ENCODE measurements at places on chromosomes 4 and X. TPM values are rescaled to one million over a fixed set of nuclear protein-coding genes. Genes with fewer than 3 reads are reported as not detected.

The C1QTNF7 gene
- not detected for total RNA-seq

- H3K36me3 ChIP-seq, result no peaks in the 10 kb centered on the region
- H3K27ac ChIP-seq, result no peak overlapping the region
- H3K27me3 ChIP-seq, result peaks cover 5% of the 10 kb centered on the region
- no peak overlapping the region for H3K4me3 ChIP-seq
- H3K4me1 ChIP-seq, result no peaks in the 10 kb centered on the region
These were observed 266.8 kb downstream of the C4orf33 start for GRCh38 chr4:129362691-129363274.

DNA sequence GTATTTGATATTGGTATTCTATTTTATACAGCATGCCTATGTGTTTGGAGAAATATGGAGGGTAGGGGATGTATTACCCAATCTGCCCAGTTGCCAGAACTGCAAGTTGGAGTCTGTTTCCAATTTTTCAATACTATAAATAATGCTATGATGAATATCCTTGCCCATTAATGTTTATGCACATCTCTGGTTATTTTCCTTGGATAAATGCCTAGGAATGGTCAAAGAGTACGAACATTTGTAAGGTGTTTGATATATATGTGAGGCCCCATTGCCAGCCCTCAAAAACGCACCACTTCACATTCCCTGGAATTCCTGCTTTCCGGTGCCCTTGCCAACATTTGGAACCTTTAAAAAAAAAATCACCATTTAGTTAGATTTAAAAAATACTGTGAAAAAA, 34.3 kb downstream of the CLDN34 start:
- H3K4me1 ChIP-seq, result peaks cover 19% of the 10 kb centered on the region
- H3K4me3 ChIP-seq, result no peak overlapping the region
- no peaks in the 10 kb centered on the region for H3K36me3 ChIP-seq
- H3K27ac ChIP-seq, result no peak overlapping the region

DNA sequence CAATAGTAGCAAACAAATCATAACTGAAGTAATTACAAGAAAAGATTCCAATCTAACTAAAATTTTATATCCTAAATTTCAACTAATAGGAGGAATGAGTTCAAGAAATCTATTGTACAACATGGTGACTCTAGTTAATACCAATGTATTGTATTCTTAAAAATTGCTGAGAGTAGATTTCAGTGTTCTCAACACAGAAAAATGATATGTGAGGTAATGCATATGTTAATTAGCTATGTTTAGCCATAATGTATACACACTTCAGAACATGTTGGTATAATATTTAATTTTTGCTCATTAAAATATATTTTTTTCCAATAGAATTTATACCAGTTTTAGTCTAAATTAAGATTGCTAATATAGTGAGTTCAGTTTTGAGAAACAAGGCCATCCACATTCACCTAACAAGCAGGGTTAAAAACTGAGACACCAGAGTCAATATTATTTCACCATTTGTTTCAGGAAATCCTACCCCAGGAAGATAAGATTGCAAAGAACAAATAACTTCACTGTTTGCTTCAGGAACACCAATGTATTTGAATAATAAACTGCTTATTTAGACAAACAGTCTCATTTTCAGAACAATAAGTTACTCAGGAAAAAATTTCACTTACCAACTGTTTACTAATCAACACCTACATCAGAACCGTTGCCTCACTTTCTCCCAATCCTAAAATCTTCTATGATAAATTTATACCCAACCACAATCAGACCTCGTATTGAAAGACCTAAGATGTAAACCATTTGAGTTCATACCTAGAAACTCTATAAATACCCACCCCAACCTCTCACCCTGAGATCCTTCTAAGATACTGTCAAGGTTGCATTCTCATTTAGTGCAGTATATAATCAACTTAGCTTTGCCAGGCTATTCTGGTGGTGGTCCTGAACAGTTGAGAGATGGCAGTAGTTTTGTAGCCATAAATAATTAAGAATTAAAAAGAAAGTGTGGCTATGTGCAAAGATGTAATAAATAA, 132.8 kb downstream of the MAB21L2 start:
- no peak for DNase-seq
- H3K27ac ChIP-seq, result no peak overlapping the region
- H3K4me1 ChIP-seq, result no peaks in the 10 kb centered on the region
- no peak overlapping the region for H3K4me3 ChIP-seq
- no peaks in the 10 kb centered on the region for H3K36me3 ChIP-seq

- no peak for DNase-seq
- H3K36me3 ChIP-seq, result peaks cover 6% of the 10 kb centered on the region
- no peaks in the 10 kb centered on the region for H3K27me3 ChIP-seq
These were observed 17.0 kb downstream of the MAB21L2 start for GRCh38 chr4:150598909-150599308.

The WDR13 gene
- total RNA-seq, result 39.7 TPM

GRCh38 chr4:56048383-56048701, 99.6 kb downstream of the CEP135 start:
- H3K4me1 ChIP-seq, result peaks cover 9% of the 10 kb centered on the region
- DNase-seq, result no peak
- no peak overlapping the region for H3K27ac ChIP-seq
- peak overlapping the region; percentile 15 for H3K4me3 ChIP-seq

GRCh38 chr4:136922066-136922465, 610.2 kb downstream of the PCDH18 start:
- no peaks in the 10 kb centered on the region for H3K36me3 ChIP-seq
- H3K4me1 ChIP-seq, result no peaks in the 10 kb centered on the region
- H3K27ac ChIP-seq, result no peak overlapping the region
- no peak for DNase-seq
